ENCODE measurements at places on chromosomes 3 and 15.

- no peak for DNase-seq
Observed at GRCh38 chr15:94266789-94267188, 35.4 kb downstream of the MCTP2 start.

- DNase-seq, result peak; percentile 18
Observed at GRCh38 chr3:133380481-133381225, 19.2 kb upstream of the BFSP2 start.

DNA sequence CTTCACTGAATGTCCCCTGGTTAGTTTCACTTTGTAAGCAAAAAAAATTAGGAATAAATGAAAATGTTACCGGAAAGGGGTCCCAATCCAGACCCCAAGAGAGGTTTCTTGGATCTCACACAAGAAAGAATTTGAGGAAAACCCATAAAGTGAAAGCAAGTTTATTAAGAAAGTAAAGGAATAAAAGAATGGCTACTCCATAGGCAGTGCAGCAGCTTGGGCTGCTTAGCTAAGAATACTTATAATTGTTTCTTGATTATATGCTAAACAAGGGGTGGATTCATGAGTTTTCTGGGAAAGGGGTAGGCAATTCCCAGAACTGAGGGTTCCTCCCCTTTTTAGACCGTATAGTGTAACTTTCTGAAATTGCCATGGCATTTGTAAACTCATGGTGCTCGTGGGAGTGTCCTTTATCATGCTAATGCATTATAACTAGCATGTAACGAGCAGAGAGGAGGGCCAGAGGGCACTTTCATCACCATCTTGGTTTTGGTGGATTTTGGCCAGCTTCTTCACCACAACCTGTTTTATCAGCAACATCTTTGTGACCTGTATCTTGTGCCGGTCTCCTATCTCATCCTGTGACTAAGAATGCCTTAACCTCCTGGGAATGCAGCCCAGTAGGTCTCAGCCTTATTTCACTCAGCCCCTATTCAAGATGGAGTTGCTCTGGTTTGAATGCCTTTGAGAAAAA, 41.0 kb upstream of the CMSS1 start:
- DNase-seq, result no peak

- no peak for DNase-seq
Observed at GRCh38 chr3:23146163-23146562, 57.0 kb upstream of the UBE2E2 start.

DNA sequence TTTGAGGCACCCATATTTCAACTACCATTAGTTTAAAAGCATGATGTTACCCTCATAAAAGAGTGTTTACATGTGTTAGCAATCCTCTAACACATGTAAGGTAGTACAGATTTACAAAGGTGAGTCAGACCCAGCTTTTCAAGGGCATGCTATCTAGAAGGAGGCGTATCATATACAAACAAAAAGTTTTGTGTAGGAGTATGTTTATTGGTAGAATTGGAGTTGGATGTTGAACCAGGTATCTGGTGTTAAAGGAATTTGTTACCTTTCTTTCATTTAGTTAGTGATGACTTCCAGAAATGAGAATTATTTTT, 2.4 kb downstream of the HACD3 start:
- DNase-seq, result no peak

GRCh38 chr3:81444817-81445460, 316.5 kb downstream of the GBE1 start:
- DNase-seq, result no peak

DNA sequence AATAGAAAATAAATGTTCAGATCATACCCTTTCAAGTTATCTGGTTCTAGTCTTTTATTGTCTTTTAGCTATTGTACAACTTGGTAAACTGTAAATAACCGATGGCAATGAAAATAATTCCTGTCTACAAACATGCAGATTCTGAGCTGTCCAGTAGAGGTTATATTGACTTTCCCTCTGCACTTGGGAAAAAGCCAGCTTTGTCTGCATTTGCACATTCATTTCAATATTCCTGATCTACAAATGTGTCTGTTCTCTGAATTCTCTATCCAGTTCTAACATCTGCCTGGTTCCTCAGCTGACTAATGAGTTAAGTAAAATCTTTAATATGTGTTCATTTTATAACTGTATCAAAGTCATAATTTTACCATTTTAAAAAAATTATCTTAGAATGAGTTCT, 408.5 kb downstream of the ERC2 start:
- DNase-seq, result no peak

GRCh38 chr3:146569314-146569713, 24.9 kb upstream of the PLSCR1 start:
- no peak for DNase-seq

DNA sequence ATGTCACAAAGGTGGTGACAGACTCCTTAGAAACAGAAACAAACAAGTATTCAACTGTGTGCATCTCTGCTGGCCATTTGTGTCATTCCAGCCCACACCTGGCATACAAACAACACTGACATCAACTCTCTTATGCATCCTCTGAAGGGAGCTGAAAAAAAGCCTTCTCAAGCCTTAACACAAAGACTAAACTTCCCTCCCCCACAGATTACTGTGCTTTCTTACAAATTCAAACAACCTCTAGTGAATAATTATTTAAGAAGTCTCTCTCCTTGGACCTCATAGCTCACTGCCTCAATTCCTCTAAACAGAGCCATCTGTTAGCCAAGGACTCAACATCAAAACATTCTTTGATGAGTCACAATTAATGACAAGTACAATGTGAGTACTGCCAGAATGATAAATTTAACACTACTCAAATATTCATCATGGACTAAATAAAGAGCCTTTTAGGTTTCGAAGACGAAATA, 132.1 kb downstream of the WDR76 start:
- DNase-seq, result peak; percentile 18

- no peak for DNase-seq
Observed at GRCh38 chr3:147311716-147312115, 94.6 kb downstream of the ZIC4 start.

GRCh38 chr3:176193032-176193730, 1004.1 kb downstream of the TBL1XR1 start:
- peak; percentile 43 for DNase-seq

DNA sequence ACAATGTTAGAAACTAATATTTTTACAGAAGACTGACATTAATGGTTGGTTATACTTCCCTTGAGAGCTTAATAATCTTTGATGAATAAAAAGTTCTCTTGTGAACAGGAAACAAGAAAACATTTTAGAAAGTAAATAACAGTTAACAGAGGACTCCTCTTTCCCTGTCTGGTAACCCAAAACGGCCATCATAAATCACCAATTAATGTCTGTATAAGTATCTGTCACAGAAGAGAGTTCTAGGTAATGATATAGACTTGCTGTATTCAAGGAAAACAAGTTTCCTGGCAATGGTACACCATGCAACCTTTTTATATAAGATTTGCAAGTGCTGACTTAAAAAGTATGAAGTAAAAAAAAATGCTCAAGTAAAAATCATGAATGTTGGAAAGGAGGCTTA, 426.7 kb downstream of the SOX2 start:
- no peak for DNase-seq

- DNase-seq, result peak; percentile 83
Observed at GRCh38 chr15:84633311-84634227, 20.5 kb downstream of the WDR73 start.

DNA sequence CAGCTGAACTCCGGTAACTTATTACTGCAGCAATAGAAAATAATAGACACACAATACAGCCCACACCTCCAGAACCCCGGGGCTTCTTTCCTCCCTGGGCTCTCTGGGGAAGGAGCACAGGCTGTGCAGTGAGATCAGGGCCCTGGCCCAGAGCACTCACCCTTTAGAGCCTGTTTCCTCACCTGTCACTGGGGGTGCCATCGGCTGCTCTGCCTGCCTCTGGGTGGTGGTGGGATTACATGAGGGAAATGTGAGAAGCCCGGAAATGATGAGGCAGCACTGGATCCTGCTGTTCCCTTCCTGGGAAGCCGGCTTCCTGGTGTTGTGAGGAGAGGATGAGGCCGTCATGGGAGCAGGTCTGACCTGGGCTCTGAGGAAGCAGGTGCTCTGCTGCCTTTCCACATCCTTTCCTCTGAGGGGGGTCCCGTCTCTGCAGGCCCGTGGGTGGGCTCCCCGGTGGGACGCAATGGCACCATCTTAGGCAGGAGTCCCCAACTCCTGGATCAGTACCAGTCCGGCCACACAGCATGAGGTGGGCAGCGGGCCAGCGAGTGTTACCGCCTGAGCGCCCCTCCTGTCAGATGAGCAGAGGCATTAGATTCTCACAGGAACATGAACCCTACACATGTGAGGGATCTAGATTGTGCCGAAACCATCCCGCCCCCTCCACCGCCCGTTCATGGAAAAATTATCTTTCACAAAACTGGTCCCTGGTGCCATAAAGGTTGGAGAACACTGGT, 220.9 kb upstream of the CTDSPL start:
- peak; percentile 28 for DNase-seq

- DNase-seq, result no peak
Observed at GRCh38 chr3:188469228-188469885, 315.4 kb downstream of the LPP start.

- DNase-seq, result peak; percentile 82
Observed at GRCh38 chr15:28094732-28095521, 4.2 kb downstream of the OCA2 start.
